Testis (tissue), 5 donors: ENCODE measurements at places on chromosomes 7 and 10. TPM values are rescaled to one million over a fixed set of nuclear protein-coding genes. Genes with fewer than 3 reads are reported as not detected.
A peak's percentile ranks its signal among the peaks of the same experiment; 100 is the strongest.

The LRRD1 gene
- total RNA-seq, result 14.8 TPM

The CTAGE8 gene
- 4.4 TPM for total RNA-seq

The COBL gene
- 12.3 TPM for total RNA-seq

The FLNC gene
- total RNA-seq, result 14.4 TPM

The POMZP3 gene
- total RNA-seq, result 35.0 TPM

The TPK1 gene
- 10.9 TPM for total RNA-seq

The ASB10 gene
- 0.39 TPM for total RNA-seq

The OR13A1 gene
- total RNA-seq, result 0.50 TPM

The FGFR2 gene
- 28.9 TPM for total RNA-seq

The TSPAN12 gene
- 4.3 TPM for total RNA-seq

DNA sequence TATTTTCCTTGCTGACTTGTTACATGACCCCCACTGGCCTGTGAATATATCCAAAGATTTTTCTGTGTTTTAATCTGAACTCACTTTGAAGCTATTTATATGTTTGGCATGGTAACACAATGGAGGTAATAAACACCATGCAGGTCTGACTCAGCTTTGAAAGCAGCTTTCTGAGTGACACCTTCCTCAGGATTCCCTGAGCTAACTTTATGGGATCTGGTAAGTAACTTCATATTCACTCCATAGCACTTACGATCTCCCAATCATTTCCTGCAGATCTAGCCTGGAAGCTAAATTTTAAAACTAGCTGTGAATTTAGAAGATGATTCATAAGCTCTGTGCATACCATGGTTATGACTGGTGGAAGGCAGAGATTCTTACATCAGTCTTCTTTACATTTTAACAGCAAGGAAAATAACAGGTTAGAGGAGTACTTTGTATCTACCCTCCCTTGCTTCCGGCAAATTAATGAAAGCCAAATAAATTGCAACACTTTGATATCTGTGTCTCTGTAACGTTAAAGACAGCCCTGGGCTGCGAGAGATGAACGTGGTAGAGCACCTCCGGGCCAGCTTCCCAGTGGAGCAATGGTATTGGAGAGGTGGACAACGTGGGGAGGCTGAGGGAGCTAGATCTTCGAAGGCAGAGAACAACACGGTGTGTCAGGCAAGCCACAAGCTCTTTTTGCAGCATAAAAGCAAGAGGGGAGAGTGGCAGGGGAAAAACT is 170.2 kb upstream of the KLF14 start:
- no peak for DNase-seq

GRCh38 chr7:152969335-152969734 is 209.8 kb downstream of the ACTR3B start:
- DNase-seq, result no peak

DNA sequence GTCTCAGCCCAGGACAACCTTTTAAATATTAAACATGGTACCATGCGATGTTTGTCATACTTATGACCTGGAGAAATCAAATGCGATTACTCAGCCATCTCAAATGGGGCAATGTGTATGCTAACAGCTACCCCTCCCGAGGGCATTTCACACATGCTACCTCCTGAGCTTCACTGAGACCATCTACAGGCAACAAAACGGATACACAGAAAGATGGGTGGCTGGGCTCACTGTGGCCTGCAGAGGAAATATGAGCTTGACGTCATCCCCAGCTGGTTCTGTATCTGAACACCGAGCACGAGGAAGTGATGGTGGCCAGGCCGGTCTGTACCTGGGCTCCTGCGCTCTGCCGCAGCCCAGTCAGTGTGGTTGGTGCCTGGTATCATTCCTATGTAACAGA is 374.3 kb downstream of the RPS24 start:
- no peak for DNase-seq

DNA sequence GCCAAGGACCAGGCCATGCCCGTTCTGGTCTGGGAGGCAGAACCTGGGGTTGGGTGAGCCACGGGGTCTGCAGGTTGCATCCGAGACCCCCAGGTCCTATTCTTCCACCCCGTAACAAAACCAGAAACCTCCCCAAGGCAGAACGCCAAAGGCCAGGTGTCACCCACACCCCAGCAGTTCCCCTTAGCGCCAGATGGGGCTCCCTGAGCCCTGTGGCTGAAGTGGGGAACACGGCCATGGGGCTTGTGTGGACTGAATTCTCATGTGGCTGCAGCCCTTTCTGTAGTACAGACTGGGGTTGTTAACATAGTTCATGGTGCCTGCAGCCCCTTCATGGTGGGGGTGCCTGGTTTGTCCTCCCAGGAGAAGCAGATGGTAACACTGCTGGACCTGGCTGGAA is 10.2 kb downstream of the BRI3 start:
- no peak for DNase-seq

DNA sequence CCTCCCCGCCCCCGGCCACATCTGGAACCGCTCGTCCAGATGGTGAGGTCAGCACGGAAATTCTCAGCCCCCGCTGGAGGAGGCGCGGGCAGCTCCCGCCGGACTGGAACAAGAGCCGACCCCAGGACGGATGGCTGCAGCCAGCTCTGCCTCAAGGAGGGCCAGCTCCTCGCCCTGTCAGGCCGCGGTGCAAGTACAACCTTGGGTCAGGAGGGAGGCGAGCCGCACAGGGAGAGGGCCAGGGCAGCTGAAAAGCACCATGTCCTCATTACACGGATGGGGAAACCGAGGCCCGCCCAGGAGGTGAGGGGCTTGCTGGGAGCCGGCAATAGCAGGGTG is 3.8 kb upstream of the GRIFIN start:
- no peak for DNase-seq

GRCh38 chr7:137544453-137545058 is 201.0 kb upstream of the PTN start:
- DNase-seq, result no peak

- DNase-seq, result no peak
Observed at GRCh38 chr10:48249004-48249762, 25.3 kb downstream of the FRMPD2 start.

GRCh38 chr10:96208946-96209345 is 62.4 kb downstream of the BLNK start:
- DNase-seq, result no peak

DNA sequence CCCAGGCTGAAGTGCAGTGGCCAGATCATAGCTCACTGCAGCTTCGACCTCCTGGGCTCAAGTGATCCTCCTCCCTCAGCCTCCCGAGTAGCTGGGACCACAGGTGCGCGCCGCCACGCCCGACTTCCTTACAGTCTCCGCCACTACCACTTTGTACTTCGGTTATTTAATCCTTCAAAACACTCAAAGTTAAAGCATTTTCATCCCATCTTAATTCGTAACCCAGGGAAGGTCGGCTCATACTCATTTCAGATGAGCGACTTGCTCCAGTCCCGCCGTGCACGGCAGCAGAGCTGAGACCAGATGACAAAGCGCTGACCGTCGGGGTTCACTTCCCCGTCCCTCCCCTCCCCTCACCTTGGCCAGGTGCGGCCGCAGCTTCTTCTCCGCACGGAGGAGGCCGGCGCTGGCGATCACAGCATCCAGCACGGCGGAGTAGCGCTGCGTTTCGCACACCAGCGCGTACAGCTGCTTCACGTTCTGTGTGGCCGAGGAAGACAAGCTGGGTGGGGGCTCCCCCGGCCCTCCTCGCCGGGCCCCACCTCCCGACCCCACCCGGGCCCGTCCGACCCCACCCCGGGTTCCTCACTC is 457 bp downstream of the NSUN5 start:
- DNase-seq, result no peak

- no peak for DNase-seq
Observed at GRCh38 chr10:55065185-55065584, 264.2 kb upstream of the PCDH15 start.

GRCh38 chr7:2470204-2471021 is 5.8 kb downstream of the GRIFIN start:
- DNase-seq, result no peak

DNA sequence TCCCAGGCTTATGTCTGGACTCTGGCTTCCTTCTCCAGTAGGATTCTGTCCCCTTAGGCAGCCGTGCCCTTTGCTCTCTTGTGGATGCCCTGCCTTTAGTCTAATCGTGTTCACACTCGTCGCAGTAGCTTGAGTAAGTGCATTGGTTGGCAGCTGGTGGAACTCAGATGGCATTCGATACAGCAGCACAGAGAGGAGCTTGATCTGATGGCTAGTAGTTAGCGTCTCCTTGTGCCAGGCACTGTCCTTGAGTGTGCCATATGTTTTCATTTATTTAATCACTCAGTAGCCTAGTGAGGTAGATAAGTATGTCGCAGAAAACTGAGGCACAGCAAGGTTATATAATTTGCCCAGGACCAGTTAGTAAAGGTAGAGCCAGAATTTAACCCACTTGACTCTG is 18.2 kb upstream of the PARP12 start:
- no peak for DNase-seq

GRCh38 chr7:80929619-80930018 is 10.8 kb upstream of the SEMA3C start:
- no peak for DNase-seq

DNA sequence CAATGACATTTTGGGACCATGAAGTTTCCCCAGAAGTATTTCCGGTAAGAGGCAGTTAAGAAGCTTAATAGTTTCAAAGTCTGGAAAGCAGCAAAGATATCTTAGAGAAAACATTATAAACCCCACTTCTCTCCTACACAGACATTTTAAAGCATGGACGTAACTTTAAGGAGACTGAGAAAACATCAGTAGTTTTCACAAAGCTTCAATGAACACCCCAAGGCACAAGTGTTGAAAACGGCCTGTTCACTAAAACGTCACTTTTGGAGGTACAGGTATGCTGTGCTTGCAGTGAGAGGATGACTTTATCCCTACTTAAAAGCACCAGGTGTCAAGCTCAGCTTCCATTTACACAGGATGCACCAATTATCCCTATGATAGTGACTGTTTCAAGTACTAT is 25.0 kb downstream of the NCOA4 start:
- DNase-seq, result no peak

DNA sequence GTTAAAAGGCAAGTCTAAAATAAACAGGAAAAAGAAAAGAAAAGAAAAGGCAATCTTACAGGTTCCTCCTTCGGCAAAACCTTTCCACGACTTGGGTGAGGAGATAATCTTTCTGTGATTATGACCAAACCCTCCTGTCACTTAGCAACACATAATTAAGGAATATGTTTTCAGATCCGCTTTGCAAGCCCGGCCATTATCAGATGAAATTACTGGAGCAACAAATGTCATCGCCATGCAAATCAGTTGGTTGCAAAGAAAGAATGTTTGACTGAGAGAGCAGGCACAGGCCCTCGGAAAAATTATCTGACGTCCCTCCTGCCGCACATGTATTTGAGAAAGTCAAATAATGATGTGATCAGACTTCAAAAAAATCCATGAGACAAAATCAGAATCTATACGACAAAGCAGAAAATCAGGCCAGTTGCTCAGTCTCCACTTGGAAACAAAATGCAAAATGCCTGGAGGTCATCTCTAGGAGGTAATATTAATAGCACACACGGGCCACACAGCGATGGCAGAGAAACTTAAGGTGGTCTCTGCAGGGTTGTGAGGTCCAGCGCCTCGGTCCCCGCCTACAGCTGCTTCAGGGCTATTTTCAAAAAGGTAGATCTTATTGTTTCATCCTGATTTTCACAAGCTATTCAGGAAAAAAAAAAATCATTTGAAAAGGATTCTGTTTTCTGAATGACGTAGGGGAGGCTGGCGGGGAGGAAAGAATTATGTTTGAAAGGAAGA is 82.7 kb downstream of the ZRANB1 start:
- no peak for DNase-seq

DNA sequence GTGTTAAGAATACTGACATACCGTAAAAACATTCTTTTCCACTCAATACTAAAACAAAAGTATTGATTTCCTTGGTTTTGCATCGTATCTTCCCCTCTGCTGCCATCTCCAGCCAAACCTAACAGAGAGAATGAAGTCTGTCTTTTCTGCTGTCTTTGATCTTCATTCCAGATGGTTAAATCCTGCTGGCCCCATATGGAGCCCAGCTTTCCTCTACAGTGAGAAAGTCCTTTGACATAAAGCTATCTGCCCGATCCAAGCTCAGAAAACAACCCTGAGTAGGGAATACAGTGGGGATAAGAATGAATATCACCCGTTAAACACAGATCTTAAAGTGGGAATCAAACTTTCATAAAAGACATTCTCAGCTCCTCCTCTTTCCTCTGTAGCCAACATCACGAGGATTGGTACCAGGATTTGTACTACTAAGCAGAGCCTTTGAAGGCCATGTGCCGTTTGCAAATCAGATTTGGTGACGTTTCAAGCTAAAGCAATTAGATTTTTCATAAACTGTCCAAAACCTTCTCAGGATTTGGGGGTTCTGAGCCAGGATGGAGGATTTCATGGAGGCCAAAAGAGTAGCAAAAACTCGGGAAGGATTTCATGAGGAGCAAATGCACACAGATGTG is 30.8 kb upstream of the GPAM start:
- DNase-seq, result no peak

GRCh38 chr7:127114742-127115265 is 137.9 kb downstream of the GRM8 start:
- no peak for DNase-seq

DNA sequence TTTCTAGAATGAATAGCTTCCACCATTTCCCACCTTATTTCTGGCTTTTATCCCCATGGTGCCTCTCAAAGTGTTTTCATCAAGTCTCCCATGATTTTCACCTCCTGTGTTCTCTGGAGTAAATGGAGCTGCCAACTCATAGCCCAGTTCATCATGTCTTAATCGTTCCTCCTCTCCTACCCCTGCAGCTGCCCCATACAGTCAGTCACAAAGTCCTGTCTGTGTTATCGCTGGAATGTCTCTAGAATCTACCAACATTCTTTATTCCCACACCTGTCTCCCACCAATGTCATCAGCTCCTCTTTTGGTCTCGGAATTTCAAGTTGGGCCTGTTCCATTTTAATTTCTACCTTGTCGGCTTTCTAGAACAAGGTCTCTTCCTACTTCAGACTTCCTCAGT is 178.9 kb downstream of the MLLT10 start:
- DNase-seq, result no peak

DNA sequence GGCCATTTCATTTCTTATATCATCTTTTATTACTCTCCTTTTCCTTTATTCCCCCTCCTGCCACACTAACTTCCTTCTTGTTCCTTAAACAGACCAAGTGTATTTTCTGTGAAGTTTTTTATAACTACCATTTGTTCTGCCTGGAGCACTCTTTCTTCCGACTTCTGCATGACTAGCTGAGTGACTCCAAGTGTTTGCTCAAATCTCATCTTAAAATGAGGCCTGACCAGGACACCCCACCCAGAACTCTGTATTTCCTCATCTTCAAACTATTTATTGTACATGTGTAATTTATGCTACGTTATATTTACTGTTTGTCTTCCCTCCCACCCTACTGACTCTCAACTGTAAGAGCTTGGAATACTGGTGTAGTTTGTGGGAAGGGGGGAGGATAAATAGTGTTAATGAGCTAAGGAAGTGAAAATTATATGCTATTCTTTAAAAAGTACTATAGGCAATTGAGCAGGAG is 3.2 kb downstream of the MINDY3 start:
- no peak for DNase-seq

GRCh38 chr10:124250506-124250905 is 157.1 kb upstream of the CHST15 start:
- no peak for DNase-seq

GRCh38 chr7:135193615-135194081 is 17.7 kb downstream of the WDR91 start:
- peak; percentile 56 for DNase-seq

DNA sequence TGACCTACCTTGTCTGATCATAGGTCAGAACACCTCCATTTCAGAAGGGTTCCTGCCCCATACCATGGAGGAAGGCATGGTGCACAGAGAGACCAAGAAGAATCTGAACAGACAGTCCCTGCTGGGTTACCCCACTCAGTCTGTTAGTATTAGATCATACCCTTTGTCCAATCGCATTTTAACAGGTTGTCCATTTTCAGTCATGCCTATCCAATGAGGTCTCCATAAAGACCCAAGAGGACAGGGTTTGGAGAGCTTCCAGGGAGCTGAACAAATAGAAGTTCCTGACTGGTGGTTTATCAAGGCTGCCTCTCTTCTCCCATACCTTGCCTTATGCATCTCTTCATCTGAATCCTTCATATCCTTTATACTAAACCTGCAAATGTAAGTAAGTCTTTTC is 21.2 kb upstream of the SLC16A12 start:
- no peak for DNase-seq
